ENCODE measurements at places on chromosomes 6 and 20.
A peak's percentile ranks its signal among the peaks of the same experiment; 100 is the strongest.

GRCh38 chr20:49979030-49979832 lies 3.5 kb upstream of the SNAI1 start:
- DNase-seq, result peak; percentile 42

DNA sequence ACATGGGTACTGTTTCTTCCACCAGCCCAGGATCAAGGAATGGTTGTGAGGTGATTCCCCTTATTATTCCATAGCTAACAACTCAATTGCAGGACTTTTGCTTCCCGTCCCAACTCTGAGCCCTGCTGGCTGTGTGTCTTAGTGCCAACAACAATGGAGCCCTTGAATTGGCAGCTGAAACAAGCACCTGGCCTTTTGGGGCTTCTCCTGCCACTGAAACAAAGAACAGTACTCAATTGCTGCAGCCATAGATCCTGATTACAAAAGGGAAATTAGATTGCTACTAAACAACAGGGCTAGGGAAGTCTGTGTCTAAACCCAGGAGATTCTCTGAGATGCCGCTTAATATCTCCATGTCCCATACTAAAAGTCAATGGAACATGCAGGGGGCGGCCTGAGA lies 61.3 kb upstream of the CARMIL1 start:
- peak; percentile 14 for DNase-seq

- no peak for DNase-seq
Measured at GRCh38 chr20:4151991-4152695, 136.8 kb upstream of the RNF24 start.

- DNase-seq, result no peak
Measured at GRCh38 chr6:69398729-69399128, 398.1 kb downstream of the LMBRD1 start.

GRCh38 chr20:1225263-1225782 lies 521 bp upstream of the RAD21L1 start:
- peak; percentile 36 for DNase-seq

- no peak for DNase-seq
Measured at GRCh38 chr6:105374010-105374420, 28.9 kb downstream of the PREP start.

GRCh38 chr6:144296973-144297372 lies 11.8 kb downstream of the UTRN start:
- no peak for DNase-seq

GRCh38 chr6:150813319-150813992 lies 52.0 kb upstream of the MTHFD1L start:
- DNase-seq, result no peak

GRCh38 chr20:48711696-48712464 lies 115.9 kb downstream of the PREX1 start:
- DNase-seq, result no peak

- no peak for DNase-seq
Measured at GRCh38 chr6:69771158-69771906, 25.5 kb downstream of the LMBRD1 start.

- no peak for DNase-seq
Measured at GRCh38 chr6:40249935-40250334, 315.7 kb upstream of the MOCS1 start.

- no peak for DNase-seq
Measured at GRCh38 chr6:79981652-79982051, 22.8 kb upstream of the TTK start.

DNA sequence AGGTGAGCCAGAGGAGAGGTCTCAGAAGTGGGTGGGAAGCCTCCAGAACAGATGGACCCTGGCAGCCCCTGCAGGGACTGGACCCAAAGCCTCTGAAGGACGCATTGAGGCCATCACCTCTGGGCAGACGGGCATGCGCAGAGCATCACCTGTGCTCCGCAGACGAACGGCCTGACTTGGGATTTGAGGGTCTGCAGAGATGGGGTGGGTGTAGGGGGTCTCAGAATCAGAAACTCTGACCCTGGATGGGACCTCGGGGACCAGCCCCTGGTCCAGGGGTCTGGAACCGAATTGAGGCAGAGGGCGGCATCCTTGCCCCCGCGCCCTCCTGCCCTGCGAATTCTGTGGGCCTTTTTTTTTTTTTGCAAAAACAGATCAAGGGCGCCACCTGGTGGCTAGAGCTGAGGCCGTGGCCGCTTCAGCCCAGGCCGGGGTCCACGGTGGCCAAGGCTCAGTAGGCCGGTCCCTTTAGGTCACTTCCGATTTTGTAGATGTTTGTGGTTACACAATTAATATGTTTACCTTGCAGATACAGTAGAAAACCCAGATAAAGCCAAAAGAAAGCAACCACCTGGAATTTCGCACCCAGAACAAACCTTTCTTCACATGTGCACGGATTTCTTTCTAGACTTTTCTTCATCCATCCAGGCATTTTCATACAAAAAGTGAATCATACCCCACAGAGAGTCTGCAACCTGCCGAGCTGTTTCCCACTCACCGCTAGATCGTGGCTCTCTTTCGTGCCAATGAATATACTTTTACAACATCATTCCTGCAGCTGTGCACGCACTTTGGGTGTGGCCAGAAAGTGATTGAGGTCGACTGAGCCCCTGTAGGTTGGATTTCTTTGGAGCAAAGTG lies 25.9 kb downstream of the ZBP1 start:
- DNase-seq, result peak; percentile 5

GRCh38 chr6:56695702-56696101 lies 53.0 kb upstream of the DST start:
- DNase-seq, result no peak

DNA sequence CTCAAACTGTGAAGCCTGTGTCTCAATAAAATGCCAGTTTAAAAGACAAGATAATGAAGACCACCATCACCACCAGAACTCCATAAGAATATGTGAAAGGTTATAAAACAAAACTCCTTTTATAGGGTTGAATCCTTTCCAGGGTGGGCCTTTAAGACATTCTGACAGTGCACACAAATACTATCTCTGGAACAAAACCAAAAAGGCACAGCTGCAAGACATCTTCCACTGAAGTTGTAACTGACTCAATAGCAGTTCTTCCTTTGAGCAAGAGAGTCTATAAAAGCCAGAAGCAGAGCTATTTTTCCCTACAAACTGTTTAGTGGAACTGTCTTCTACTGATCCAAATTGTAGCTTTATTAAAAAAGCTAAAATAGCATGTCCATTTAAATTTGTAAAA lies 81.6 kb downstream of the EPB41L2 start:
- no peak for DNase-seq

- DNase-seq, result no peak
Measured at GRCh38 chr6:113809826-113810225, 47.3 kb upstream of the MARCKS start.

DNA sequence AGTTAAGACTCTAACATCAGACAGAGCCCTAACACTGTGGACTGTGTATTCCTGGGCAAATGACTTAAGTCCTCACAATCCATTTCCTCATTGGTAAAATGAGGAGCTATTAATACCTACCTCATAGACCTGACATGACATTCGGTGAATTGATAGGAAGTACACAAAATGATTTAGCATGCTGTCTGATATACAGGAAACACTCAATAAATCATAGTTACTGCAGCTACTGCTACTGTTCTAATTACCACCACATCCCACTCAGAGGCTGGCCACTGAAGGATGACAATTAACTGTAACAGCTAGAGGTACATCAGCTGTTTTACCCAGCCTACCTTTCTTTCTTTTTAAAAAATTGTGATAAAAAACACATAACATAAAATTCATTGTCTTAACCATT lies 87.7 kb downstream of the PLCG1 start:
- DNase-seq, result no peak

- no peak for DNase-seq
Measured at GRCh38 chr20:20000211-20000968, 16.8 kb upstream of the NAA20 start.

DNA sequence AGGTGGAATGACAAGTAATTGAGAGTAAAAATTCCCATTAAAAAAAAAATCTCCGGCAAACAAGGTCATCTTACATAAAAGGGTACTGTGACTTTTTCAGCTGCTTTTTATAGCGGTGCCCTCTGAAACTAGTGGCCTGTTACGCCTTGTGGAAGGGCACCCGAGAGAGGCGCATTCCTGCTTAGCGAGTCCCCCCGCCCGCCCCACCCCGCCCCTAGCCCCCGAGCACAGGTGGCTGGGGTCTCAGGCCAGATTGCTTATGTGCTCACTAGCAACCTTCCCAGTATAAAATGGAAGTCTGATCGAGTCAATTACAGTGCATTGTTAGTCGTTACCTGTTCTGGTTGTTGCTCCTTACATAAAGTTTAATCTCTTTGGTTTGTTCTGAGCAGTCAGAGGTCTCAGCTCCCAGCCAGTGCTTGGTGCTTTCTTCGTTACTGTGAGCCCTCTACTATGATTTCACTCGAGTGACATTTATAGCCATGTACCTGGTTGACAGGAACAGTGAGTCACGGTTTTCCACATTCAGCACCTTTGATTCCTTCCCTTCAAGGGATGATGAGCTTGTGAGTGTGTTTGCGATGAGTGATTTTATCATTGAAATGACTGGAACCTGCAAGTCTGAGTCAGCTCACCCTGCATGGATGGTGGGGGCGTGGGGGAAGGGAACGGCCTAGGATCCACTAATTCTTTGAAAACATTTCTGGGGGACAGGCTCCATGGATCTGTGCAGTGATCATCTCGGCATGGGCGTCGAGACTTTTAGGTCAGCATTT lies 47.6 kb downstream of the ZDHHC14 start:
- no peak for DNase-seq

DNA sequence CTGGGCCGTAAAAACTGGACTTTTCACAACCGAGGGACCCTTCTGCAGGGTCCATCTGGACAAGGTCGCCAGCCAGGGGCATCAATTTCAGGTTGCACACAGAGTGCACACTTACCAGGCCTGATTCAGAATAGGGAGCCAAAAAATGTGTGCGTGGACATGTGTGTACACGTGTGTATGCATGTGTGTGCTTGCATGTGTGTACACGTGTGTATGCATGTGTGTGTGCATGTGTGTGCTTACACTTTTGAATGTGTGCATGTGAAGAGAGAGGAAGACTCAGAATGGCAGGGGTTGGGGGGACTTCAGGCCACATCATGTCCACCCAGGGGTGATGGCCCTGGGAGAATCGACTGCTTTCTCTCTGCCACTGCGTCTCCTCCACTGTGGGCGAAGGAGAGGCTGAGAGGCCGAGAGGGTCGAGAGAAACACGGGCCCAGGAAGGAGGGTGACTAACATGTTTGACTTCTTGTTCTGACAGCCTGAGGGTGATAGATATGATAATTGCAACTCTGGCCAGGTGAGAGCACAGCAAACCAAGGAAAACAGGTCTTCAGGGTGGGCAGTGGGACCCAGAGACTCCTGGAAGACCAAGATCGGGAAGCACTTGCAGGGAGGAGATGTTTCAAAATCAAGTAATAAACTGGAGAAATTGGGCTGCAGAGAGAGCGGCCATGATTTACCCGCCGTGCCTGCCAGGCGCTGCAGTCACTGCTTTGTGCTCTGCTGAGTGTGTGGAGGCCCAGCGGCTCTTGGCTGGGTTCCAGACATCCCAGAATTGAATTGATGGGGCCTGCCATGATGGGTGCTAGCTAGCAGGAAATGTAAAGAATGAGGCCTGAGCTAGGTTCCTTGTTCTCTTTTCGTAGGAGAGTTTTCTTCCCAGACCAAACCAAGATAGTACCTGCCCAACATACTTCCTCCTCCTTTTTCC lies 310.8 kb downstream of the QKI start:
- no peak for DNase-seq

DNA sequence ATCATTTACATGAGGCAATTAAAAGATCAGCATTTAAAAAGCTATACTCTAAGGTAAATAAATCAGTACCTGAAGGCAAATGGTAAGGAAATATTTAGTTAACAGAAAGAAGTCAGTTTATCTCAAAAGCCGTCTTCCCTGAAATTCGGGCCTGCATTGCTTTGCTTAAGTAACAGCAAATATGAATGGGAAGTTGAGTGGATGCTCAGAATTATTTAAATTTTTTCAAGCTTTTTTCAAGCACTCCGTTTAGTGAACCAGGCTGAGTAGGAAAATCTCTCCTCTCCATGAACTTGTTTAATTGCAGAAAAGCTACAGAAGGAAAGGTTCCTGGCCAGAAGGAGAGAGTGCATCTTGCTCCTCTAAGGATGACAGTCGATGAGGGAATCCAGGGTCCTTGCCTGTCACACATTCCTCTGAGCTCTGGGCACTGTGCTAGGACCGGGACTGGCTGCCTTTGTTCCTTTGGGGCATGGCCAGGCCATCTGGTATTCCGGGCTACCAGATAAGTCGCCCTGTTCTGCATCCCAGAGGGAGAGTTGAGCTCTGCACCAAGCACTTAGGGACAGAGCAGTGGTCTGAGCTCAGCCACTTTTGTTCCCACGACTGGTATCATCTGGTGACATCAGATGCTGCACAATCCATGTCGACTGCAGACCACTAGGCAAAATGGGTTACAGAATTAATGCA lies 77.6 kb downstream of the RIN2 start:
- DNase-seq, result no peak

GRCh38 chr6:5091210-5092069 lies 6.3 kb downstream of the PPP1R3G start:
- DNase-seq, result no peak

DNA sequence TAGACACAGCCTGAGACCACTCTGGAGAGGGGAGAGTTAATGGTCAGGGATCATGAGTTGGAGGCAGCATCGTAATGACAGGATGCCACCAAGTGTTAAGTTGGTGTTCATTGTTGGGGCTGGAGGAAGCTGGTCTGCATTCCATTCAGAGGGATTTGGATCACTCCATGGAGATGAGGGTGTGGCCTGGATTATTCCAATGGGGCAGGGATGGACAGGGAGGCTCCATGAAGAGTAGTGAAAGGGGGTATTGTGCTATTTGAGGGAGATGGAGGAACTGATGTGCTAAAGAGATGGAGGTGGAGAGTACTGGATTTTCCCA lies 1.1 kb downstream of the SAPCD1 start:
- DNase-seq, result no peak

Data from NCI-H2081 (cell line).